ENCODE measurements at places on chromosomes 16 and 17.

GRCh38 chr16:68049449-68049848 is 26.4 kb downstream of the DUS2 start:
- no peak for DNase-seq

- DNase-seq: no peak
Observed at GRCh38 chr16:83995754-83996153, 27.7 kb downstream of the NECAB2 start.

- peak; percentile 45 for DNase-seq
Observed at GRCh38 chr16:50271148-50272041, 5.0 kb downstream of the ADCY7 start.

GRCh38 chr16:28027055-28027454 is 36.5 kb downstream of the GSG1L start:
- DNase-seq: no peak

DNA sequence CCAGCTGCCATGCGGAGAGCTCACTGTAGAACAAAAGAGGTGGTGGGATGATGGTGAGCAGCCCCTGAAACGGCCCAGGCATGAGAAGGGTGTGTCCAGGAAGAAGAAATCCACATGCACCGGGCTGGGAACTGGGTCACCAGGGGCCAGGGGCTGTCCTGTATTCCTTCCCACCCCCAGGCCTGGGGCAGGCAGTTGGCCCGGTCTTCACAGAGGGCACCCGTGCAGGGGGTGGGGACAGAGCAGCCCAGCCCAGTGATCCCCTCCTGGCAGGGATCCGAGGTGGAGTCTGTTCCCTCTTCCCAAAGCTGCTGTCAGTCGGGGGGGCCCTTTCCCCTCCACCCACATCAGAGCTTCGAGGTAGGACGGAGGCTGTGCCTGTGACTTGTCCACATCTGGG is 9.2 kb downstream of the HS3ST6 start:
- DNase-seq: no peak

DNA sequence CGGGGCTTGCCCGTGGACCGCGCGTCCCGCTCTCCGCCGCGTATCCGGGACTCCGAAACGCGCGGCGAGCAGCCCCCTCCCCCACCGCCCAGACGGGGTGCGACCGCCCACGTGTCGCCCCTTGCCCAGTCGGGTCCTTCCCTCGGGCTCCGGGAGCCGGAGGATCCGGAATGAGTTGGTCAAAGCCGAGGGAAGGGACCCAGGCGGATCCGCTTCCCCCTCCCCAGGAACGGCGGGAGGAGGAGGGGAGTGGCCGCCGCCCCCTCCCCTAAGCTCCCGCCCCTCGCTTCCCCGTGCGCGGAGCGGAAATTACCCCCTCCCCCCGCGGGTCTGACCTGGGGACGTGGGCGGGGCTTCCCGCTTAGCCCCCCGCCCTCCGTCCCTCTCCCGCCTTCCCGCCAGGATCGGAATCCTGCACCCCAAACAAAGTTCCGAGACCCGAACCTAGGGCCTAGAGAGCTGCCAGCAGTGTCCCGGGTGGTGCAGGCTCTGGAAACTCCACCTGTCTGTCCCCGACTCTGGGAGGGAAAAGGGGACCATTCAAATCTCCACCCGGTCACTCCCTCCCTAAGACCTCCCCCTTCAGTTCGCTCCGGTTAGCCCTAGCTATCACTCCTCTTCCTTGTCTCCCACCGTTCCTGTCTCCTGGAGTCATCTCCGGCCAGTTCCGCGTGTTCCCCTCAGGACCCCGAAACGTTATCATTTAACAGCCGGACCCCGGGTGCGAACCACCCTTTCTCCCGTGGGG is 1.0 kb upstream of the IGF2BP1 start:
- no peak for DNase-seq

DNA sequence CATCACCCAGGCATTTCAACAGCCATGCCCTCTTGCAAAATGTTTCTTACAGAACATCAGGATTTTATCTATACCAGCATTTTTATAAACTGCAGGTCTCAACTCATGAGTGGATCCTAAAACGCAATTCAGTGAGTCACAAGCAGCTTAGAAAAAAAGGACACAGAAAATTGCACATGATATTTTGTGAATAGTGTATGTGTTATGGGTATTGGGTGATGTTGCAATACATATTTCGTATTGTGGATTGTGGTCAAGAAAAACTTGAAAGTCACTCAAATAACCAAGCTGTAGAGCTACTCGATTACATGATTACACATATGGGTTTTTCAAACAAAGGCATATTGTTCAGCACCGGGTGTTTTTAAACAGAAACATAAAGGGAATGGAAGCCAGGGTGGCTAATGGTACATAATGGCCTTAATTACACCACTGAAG is 1.4 kb downstream of the WIPI1 start:
- no peak for DNase-seq

- DNase-seq: no peak
Observed at GRCh38 chr16:17647879-17648872, 177.4 kb upstream of the XYLT1 start.

- DNase-seq: no peak
Observed at GRCh38 chr17:31373150-31374093, 18.1 kb upstream of the RAB11FIP4 start.

GRCh38 chr16:50386774-50387173 is 18.0 kb upstream of the BRD7 start:
- no peak for DNase-seq

DNA sequence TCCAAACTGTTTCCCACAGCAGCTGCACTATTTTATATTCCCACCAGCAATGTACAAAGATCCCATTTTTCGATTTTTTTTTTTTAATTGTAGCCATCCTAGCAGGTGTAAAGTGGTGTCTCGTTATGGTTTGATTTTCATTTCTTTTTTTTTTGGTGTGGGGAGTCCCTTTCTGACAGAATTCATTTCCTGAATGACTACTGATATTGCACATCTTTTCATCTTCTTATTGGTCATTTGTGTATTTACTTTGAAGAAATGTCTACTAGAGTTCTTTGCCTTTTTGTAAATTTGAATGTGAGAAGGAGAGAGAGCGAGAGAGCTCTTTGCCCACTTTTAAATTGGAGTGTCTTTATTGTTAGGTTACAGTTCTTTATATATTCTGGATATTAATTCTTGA is 14.0 kb downstream of the CYB5B start:
- DNase-seq: no peak

- DNase-seq: no peak
Observed at GRCh38 chr17:72407336-72407909, 286.6 kb downstream of the SOX9 start.

GRCh38 chr16:68386628-68387027 is 61.7 kb downstream of the SMPD3 start:
- DNase-seq: no peak

DNA sequence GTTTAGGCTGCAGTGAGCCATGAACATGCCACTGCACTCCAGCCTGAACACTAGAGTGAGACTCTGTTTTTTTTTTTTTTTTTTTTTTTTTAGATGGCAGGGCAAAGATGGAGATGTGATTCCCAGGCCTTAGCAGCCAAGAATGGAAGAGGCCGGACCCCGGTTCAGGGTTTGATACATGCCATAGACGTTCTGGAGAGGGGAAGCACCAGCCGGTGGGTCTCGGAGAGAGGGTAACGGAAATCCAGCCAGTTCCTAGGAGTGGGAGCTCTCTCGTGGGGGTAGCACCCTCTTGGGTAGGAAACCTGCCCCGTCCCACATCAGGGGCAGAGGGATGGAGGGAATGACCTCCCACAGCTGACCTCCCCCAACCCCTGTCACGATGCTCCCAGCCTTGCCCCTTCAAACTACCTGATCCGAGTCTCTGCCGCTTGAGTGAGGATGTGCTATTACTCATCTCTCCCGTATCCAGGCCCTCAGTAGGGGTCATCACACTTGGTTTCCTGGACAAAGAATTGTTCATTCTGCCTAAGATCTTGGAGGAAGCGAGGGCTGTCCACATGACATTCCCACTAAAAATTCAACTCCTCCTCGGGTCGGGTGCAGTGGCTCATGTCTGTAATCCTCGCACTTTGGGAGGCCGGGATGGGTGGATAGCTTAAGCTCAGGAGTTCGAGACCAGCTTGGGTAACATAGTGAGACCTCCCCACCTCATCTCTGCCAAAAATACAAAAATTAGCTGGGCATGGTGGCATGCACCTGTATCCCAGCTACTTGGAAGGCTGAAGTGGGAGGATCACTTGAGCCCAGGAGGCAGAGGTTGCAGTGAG is 47.3 kb downstream of the MIS12 start:
- DNase-seq: peak; percentile 27

DNA sequence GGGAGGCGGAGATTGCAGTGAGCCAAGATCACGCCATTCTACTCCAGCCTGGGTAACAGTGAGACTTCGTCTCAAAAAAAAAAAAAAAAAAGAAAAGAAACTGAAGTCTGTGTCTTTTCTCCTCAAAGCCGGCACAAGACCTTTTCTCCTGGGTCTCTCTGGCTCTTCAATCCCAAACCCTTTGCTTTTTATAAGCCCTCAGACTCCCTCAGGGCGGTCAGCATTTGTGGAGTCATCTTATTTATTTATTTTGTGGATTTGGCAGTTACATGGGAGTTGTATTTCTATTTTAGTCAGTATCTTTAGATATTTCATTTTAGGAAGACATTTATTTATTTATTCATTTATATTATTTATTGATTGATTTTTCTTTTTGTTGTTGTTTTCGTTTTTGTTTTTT is 57.7 kb upstream of the MAP3K14 start:
- no peak for DNase-seq

DNA sequence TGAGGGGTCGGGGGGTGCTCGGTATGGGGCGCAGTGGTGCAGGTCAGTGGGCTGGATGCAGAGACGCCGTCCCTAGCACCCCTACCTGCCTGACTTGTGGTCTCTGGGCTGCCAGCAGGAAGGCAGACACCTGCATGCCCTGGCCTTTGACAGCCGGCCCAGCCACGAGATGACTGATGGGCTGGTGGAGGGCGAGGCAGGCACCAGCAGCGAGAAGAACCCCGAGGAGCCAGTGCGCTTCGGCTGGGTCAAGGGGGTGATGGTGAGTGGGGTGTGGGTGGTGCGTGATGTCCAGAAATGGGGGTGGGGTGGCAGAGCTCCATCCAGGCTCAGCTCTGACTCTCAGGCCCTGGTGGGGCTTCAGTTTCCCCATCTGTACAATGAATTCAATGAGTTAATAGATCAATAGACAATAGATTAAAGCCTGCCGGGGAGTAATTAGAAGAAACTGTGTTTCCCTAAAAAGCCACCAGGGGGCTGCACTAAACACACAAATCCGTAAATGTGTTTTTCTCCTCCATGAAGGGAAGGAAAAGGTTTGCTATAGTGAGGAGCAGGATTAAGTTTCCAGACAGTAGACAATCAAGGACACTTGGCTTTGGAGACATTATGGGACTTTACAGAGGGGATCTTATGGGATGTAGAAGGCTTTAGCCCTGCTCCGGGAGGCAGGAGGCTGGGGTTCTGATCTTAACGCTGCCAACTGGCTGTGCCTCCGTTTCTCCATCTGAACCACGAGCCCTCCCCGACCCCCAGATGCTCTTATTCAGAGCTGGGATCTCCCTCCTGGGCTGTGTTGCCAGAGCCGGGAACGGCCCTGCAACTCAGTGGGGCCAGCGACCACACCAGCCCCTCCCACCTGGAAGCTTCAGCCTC is 2.2 kb downstream of the SLC12A3 start:
- DNase-seq: no peak

- DNase-seq: no peak
Observed at GRCh38 chr17:73519714-73520368, 124.4 kb downstream of the SDK2 start.

GRCh38 chr16:50611332-50611934 is 63.2 kb downstream of the NKD1 start:
- no peak for DNase-seq

DNA sequence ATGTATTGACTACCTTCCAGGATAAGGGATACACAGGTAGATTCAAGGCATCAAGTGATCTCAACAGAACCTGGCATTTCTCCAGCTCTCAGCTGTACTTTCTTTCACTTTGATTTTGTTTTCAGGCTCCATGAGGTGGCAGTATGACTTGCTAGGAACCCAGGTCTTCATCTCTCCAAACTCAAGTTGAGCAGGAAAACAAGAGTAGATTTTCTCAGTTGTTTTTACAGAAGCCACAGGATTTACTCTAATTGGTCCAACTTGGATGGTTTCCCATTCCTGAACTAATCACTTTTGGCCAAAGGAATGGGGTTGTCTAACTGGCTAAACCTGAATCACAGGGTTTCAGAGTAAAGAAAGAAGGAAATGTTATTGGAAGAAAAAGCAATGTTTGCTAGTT is 146.6 kb downstream of the TRIM37 start:
- no peak for DNase-seq

DNA sequence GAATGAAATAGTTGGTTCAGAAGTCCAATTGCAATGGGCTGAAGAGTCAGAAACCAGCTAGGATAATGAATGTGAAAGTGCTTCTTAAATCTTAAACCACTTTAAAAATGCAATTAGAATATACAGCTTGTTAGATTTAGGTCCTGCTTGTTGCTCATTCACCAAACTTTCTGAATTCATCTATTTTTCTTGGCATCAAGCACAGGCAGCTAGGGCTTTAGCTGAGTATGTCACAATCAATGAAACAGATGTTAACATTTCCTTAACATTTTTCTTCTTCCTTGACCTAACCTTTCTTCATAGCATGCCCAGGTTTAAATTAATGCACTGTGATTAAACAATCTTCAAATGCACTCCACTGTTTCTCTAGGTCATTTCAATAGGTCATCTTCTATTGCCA is 14.4 kb downstream of the KIF2B start:
- DNase-seq: no peak

GRCh38 chr17:78174870-78175642 is 6.7 kb downstream of the SYNGR2 start:
- no peak for DNase-seq

Data from sciatic nerve (tissue), 2 donors.